CD8-positive, alpha-beta memory T cell (primary cell): ENCODE measurements at places on chromosomes 7 and 10. TPM values are rescaled to one million over a fixed set of nuclear protein-coding genes. Genes with fewer than 3 reads are reported as not detected.

Gene NAT16
- total RNA-seq = not detected

Gene PDZD7
- 0.33 TPM for total RNA-seq

Gene HOXA5
- not detected for total RNA-seq

Gene TMEM130
- total RNA-seq = not detected

Gene CACNB2
- not detected for total RNA-seq

Gene SP4
- 22.2 TPM for total RNA-seq

Gene OR13A1
- total RNA-seq = not detected

Gene OR9A2
- not detected for total RNA-seq

Gene SIRT1
- 24.8 TPM for total RNA-seq

DNA sequence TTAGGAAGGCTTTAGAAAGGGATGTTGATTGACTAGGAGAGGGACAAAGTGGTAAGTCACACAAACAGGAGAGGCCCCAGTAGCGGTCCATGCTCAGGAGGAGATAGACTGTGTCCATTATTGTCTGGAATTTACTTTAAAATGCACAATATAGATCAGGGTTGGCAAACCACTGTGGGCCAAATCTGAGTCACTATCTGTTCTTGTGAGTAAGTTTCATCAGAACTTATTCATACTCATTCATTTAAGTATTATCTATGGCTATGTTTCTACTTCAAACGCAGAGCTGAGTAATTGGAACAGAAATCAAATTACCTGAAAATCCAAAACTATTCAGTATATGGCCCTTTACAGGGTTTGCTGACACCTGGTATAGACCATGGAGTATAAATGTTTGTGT lies 166.5 kb downstream of the COL28A1 start:
- no peak for DNase-seq

- no peak for DNase-seq
Measured at GRCh38 chr7:69762821-69763352, 164.6 kb downstream of the AUTS2 start.

DNA sequence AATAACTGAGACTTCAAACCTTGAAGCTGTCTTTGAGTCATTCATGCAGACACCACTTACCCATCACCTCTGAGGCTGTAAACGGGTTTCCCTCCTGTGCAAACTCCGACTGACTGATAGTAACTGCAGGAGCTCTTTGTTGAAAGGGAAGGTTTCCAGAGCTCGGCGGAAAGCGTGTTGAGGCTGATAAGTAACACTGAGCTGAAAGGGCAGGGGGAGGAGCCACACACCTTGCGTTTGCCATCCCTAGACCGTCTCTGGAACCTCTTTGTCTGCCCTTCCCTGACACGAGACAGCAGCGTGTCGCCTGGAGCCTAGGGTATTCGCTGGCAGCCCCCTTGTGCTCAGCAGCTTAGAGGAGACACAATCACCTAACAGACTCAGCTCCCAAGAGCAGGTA lies 134.0 kb downstream of the PAXIP1 start:
- no peak for DNase-seq

DNA sequence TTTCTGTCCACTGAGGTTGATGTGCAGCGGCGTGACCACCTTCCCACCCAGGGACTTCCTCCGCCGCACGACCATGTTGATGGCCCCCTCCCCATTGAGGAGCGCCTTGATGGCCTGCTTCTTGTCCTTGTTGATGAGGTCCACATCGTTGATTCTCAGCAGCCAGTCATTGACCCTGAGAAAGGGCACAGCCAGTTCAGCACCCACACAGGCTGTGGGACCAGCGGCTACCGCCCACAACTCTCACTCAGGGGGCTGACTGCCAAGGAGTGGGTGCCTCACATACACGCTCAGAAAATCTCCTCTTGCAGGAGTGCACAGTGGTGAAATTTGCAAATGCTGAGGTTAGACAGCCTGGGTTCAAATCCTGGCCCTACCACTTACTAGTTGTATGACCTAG lies 97.2 kb downstream of the DLG5 start:
- no peak for DNase-seq

DNA sequence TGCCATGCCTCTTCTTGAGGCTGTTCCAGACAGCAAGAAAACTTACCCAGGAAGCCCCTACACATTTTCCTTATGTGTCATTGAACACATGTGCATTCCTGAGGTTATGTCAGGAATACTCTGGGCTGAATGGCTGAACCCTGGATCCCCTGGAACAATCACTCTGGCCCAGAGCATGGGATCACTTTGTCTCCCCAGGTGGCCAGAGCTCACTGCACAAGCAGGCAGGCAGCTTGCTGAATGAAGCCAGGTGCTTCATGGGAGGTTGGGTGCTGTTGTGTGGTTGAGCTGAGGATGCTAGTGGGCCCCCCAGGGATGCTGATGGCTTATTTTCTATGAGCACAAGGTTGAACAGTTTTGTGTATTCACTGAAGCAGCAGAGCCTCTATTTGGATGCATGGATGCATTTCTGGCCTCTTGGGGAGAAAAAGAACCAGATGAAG lies 54.7 kb upstream of the NPTX2 start:
- DNase-seq = no peak

- no peak for DNase-seq
Measured at GRCh38 chr10:78571286-78571685, 497.5 kb upstream of the ZMIZ1 start.

DNA sequence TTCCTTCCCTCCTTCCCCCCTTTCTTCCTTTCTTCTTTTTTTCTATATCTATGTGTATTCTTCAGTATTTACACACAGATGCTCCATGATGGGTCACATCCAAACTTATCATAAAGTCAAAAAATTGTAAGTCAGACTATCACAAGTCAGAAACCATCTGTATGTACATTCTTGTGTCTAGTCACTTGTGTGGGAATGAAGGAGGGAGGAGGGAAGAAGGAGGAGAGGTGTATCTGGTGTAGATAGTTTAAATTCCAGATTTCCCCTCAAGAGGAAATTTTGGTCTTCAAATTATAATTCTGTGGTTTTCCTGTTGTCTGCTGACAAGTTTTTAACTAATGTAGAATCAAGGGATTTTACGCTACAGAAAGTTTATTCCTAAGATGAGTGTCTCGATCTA lies 287.2 kb downstream of the ETV1 start:
- no peak for DNase-seq

GRCh38 chr10:73167458-73167782 lies 388 bp downstream of the ECD start:
- DNase-seq = no peak

- no peak for DNase-seq
Measured at GRCh38 chr7:106766551-106766950, 98.5 kb upstream of the PIK3CG start.

DNA sequence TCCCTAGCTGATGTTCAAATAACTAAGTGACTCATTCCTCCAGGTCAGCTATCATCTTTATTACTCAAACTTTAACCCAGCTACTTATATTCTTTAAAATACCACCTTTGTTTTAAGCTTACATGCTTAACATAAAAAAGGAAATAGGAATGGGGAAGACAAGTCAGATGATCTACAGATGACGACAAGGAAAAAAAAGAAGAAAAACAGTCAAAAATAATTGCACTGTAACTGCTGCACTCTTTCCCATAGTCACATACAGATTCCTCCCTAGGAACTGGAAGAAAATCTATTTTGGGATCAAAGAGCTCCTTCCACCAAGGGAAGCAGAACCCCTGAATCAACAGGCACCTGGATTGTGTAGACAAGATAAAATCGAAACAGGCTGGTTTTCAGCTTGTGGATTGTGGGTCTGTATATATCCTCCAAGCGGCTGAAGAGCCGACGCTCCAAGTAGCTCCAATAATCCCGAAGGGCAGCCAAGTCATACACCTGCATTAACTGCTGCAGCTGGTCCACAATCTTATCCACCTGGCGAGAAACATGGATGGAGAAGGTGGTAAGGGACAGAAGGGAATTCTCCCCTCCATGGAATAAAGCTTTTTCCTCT lies 2.0 kb downstream of the WDR91 start:
- DNase-seq = no peak

DNA sequence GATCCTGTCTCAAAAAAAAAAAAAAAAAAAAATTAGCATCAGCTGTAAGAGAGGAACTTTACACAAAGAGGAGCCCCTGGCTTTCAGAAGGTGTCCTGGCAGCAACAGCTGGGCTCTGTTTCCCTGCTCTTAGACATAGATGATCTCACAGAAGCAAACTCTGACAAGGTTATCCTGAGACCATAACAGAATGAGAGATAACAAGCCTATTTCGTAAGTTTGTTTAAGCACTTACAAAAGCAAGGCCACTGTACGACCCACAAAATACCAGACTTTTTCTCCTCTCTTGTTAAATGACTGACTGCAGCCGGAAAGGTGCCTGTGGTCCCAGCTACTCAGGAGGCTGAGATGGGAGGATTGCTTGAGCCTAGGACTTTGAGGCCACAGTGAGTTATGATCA lies 33.3 kb upstream of the OTUD1 start:
- DNase-seq = no peak
